ENCODE measurements at places on chromosomes 3 and 15. TPM values are rescaled to one million over a fixed set of nuclear protein-coding genes. Genes with fewer than 3 reads are reported as not detected.

GRCh38 chr15:85706779-85707518, 87.8 kb downstream of the KLHL25 start:
- no peak for DNase-seq

GRCh38 chr15:64883997-64884511, 27.6 kb upstream of the ANKDD1A start:
- DNase-seq: no peak

Gene PP2D1
- total RNA-seq: not detected

Gene ALCAM
- total RNA-seq: 32.1 TPM

- DNase-seq: no peak
These were observed 251.5 kb downstream of the KCNH8 start for GRCh38 chr3:19399836-19400235.

DNA sequence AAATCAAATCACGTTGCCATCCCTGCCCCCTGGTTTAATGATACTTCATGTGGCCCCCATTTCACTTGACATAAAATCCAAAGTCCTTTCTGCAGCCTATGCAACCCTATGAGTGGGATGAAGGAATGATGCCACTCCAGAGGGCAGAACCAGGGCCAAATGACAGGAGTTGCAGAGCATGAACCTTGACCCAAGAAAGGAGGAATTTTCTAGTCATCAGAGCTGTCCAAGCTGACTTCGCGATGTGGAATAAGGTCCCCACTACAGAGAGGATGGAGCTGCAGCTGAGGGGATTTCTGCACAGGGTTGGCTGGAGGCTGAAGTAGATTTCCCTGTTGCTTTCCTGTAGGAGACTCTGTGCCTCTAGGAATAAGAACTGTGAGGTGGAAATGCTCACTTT, 15.8 kb upstream of the EPHB3 start:
- DNase-seq: no peak
